Ureter (tissue), 1 donor: ENCODE measurements at places on chromosomes 6 and 20.

DNA sequence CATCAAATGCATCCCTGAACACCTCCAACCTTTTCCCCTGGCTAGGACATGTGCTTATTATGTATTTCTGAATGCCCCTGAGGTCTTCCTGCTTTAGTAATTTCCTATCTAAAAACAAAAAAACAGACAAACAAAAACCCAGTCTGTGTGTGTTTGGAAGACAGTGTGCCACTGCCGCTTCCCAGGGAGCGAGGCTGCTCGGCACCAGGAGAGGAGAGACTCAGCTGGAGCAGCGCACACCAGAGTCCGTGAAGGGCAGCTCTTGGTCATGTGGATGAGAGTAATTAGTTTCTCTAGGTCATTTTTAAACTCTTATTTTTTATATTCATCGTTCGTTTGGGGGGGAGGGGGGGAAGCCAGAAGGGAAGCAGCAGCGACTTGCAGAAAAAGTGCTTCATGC lies 10.0 kb upstream of the ANKRD60 start:
- DNase-seq = peak; percentile 6

- DNase-seq = no peak
Observed at GRCh38 chr6:4632421-4632820, 143.8 kb upstream of the CDYL start.

- DNase-seq = no peak
Observed at GRCh38 chr6:25169961-25170360, 109.2 kb upstream of the CARMIL1 start.

- DNase-seq = no peak
Observed at GRCh38 chr6:134060491-134061106, 8.2 kb upstream of the SLC2A12 start.

- no peak for DNase-seq
Observed at GRCh38 chr6:32609731-32610640, 20.3 kb upstream of the HLA-DRB1 start.

DNA sequence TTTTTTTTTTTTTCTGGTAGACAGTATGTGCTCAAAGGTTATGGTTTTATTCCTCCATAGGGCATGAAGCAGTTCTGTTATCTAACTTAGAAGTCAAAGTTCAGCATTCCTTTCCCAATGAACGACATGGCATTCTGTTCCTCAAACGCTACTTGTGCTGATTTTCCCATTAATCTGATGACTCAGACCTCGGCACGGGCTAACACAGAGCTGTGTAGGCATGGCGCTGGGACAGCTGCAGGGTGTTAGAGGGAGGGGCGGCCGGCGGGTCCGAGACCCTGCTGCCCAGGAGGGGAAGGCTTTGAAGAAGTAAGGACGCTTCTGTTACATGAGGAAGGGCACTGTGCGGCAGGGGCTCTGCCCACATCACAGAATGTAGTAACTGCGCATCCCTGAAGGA lies 93.6 kb upstream of the AGPAT4 start:
- no peak for DNase-seq

DNA sequence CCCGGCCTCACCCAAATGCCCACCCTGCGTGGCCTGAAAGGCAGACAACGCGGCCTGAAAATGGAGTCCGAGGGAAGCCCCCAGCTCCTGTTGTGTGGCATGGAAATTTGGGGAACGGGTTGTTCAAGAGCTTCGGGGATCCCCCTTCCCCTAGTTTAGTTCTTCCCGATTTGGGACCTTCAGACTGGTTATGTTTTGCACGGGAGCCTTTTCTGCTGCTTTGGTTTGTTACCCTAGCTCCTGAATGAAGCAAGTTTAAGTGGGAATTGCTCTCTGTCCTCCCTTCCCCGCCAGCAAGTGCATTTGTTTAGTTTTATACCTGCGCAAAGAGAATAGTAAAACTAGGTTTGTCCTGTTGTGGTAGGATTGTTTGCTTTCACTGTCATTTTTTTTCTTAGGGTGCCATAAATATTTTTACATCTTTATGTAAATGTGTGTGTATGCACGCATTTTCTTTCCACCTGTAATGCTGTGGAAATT lies 604 bp downstream of the SH3BGRL2 start:
- no peak for DNase-seq

DNA sequence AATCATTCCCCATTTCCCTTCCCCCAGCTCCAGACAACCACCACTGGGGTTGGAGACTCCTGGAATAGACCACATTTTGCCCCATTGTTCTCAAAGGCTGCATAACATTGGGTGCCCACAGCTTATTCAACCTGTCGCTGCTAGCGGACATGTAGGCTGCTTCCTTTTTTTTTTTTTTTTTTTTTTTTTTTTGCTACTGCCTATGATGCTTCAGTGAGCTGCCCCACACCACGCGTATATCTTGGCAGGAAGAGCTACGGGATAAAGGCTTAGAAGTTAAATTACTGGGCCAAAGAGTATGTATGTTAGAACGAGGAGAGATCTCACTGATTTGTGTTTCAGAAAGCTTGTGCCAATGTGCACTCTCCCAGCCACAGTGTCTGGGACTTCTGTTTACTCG lies 7.0 kb downstream of the LBP start:
- DNase-seq = no peak

GRCh38 chr20:24761220-24762065 lies 187.6 kb upstream of the CST7 start:
- peak; percentile 18 for DNase-seq

DNA sequence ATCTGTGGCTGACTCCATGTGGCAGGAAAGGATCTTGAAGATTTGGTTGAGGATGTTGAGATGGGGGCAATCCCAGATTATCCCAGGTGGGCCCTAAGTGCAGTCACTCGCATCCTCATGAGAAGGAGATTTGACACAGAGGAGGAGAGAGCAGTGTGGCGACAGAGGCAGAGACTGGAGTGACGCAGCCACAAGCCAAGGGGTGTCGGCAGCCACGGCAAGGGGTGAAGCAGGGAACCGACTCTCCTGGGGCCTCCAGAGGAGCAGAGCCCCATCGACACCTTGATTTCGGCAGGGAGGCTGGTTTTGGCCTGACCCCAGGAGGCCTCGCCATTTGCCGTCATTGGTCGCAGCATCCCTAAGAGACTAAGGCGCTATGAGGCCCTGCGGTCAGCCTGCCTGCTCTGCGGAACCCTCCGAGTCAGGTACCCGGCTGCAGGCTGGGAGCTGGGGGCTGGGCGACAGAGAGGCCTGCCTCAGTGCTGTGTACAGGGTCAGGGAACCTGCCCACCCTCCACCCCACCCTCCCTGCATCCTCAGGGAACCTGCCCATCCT lies 12.5 kb downstream of the EEF1A2 start:
- DNase-seq = no peak

DNA sequence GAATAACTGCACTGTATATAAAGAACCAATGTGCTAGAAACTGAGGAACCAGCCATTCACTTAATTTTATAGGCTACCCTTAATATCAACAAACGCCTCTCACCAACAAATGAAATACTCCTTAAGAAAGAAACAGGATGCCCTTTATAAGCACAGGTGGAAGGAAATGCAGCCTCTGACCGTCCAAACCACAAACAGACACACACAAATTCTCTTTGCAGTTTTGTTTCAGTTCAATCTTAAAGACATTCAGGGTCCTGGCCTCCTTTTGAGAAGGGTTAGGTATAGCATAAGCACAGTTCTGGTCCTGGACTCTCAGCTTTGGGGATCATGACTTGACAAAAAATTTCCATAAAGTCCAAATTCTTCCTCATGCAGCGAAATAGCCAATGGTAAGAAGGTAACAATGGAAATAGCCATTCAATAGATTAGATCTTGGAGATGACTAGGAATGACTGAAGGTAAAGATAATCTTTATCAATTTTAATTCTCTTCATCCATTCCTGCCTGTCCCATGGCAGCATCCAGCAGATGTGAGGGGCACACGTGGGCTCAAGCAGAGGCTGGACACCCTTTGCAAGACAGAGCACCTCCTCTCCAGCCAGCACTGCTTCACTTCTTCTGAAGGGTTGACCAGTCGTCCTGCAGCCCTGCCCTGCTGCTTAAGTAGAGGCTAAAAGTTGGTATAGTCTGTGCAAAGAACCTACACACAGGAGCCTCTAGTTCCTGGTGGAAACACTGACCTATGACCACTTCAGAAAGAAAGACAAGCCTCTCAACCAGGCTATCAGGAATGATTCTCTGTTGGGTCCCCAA lies 123.9 kb downstream of the CD83 start:
- no peak for DNase-seq

GRCh38 chr6:33996120-33996475 lies 149.8 kb downstream of the GRM4 start:
- DNase-seq = no peak
